Right renal pelvis (tissue), 4 donors: ENCODE measurements at places on chromosomes 16 and 17.

- no peak for DNase-seq
These were observed 156.9 kb downstream of the CDH8 start for GRCh38 chr16:61879306-61879705.

GRCh38 chr17:67258821-67259468, 13.9 kb upstream of the HELZ start:
- DNase-seq = no peak

- DNase-seq = no peak
These were observed 15.5 kb upstream of the NATD1 start for GRCh38 chr17:21268596-21269188.

DNA sequence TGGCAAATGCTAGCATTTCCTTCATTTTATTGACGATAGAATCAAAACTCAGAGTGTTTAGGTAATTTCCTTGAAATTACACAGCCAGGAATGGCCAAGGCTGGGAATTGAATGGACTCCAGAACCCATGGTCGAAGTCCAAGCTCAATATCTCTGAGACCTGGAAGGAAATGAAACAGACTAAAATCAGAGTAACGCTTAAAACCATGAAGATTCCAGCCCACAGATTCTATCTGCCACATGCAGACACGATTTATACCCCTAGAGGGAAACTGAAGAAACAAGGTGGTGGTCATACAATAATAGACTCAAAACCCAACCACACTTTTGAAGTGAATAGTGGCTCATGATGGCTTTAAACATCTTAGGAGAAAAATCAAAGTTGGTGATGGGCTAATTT, 95.6 kb downstream of the PRKCA start:
- DNase-seq = no peak

DNA sequence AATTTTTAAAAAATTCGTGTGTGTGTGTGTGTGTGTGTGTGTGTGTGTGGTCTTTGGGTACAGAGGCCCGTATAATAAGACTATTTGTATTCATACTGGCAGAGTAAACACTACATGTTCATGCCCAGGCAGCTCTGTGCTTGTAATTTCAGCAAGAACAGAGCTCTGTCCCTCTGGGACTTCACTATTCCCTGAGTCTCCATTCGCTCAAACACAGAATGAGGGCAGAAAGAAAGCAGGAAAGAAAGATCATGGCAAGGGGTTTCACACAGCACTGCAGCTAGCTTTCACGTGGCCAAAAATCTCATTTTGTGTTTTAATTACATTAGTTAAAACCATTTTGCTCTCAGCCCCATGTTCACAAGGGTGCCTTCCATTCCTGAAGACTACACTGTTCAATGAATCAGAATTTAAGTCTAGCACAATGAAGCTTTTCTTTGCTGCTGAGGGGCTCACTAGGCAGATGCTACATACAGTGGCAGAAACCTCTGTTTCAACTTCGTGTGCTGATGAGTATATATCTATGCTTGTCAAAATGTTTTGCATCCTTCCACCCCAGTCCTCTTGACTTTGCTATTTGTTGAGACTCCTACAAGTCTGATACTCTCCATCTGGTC, 198.4 kb upstream of the C17orf78 start:
- DNase-seq = no peak

- no peak for DNase-seq
These were observed 1.5 kb downstream of the ESRP2 start for GRCh38 chr16:68234188-68235107.

DNA sequence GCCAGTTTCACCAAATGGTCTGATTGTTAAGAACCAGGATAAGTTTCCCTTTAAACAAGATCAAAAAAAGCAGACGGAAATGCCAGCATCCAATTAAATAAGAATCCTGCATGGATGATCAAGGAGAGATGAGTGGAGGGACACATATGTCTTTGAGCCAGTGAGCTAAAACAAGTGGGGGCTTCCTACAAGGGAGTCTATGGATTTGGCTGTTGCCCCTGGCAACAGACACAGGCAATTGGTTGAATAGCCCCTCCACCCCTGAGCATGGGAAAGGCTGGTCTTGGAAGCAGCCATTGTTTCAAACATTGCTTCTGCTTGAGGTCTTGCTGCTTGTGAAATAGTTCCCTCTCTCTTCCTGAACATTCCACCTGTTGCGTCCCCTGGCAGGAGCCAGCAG, 374.7 kb upstream of the ERCC4 start:
- DNase-seq = no peak

GRCh38 chr17:58679263-58680037, 12.4 kb downstream of the TEX14 start:
- no peak for DNase-seq

GRCh38 chr16:10080051-10080772, 102.0 kb downstream of the GRIN2A start:
- DNase-seq = no peak

DNA sequence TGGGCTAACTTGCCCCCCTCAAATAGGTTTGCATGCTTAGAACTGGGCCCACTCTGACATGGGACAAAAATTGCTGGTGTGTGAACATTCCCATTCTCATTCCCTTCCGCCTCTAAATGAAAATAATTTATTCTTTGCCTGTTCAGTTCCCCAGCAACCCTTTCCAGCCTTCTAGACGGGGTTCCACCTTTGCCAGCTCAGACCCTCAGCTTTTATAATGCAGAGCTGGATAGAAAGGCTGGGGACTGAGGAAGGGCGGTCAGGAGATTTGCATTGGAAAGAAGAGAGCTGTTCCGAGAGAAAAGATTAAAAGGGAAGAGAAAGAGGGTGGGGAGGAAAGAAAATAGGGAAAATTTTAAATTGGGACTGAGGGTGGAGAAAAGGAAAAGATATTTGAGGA, 151.1 kb upstream of the WSCD1 start:
- no peak for DNase-seq

GRCh38 chr17:56257075-56257474, 103.8 kb downstream of the ANKFN1 start:
- no peak for DNase-seq
